ENCODE measurements at places on chromosomes 11 and 22.
A peak's percentile ranks its signal among the peaks of the same experiment; 100 is the strongest.

DNA sequence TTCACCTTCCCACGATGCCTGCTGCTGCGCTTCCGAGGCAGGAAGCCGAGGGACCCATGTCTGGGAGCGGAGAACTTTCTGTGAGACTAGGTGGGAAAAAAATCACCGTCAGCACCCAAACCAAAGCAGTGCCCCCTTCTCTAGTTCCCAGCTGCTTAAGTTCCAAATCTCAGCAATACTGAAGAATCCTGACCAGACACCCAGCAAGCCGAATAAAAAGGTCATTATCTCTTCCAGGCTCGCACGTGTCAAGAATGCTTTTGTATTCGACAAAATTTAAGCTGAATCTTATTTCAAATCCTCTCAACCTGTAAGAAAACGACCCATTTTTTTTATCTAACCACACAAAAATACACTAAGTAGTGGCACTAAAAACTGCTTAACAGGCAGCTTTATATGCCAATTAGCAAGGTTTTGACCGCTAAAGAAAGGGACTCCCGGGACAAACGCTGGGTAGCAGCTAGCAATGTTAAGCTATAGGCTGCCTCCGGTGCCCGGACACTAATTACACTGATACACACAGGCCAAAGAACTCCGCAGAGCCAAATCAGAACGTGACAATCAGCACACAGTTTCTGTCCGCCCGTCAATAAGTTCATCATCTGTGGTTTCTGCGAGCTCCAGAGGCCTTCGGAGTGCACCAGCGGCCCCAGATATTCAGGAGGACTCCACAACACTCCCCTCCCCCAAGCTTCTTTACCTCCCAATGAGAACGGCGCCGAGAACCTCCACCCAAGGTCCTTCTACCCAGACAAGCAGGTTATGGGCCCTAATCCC lies 728 bp downstream of the RPL3 start:
- ATAC-seq: peak; percentile 0

- ATAC-seq: no peak
These were observed 20.1 kb upstream of the TMEM191C start for GRCh38 chr22:21446827-21447690.

GRCh38 chr11:67413266-67413849 lies 2.1 kb upstream of the CARNS1 start:
- no peak for ATAC-seq

- ATAC-seq: peak; percentile 67
These were observed 20.4 kb downstream of the ADAMTS8 start for GRCh38 chr11:130407978-130408377.

GRCh38 chr11:68741463-68741862 lies 9.9 kb downstream of the TESMIN start:
- ATAC-seq: peak; percentile 46

Data from motor neuron (in vitro differentiated cells).